Fibroblast of gingiva (primary cell): ENCODE measurements at places on chromosomes 6 and 20.

DNA sequence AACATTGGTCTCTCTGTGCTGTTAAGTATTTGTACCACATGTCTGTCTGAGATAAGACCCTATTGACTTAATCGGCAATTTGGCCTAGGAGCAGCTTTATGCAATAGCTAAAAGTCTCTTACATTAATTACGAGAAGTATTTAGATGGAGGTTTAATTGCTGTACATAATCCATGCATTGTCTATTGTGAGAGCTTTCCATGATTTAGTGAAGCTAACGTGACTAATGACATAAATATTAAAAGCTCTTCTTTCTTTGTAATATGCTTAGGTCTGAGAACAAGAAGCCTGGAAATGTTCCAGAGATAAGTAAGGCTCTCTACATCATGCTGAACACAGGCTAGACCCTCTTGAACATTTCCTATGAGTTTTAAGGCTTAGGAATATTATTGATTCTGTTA lies 32.7 kb upstream of the FAM83B start:
- no peak for DNase-seq

GRCh38 chr20:58523072-58523970 lies 8.1 kb upstream of the APCDD1L start:
- no peak for DNase-seq

GRCh38 chr20:14622796-14623195 lies 285.4 kb upstream of the FLRT3 start:
- DNase-seq = peak; percentile 6

- DNase-seq = no peak
These were observed 40.8 kb downstream of the ANKEF1 start for GRCh38 chr20:10075606-10076005.

- DNase-seq = peak; percentile 29
These were observed 9.6 kb upstream of the SAPCD1 start for GRCh38 chr6:31752739-31753319.

DNA sequence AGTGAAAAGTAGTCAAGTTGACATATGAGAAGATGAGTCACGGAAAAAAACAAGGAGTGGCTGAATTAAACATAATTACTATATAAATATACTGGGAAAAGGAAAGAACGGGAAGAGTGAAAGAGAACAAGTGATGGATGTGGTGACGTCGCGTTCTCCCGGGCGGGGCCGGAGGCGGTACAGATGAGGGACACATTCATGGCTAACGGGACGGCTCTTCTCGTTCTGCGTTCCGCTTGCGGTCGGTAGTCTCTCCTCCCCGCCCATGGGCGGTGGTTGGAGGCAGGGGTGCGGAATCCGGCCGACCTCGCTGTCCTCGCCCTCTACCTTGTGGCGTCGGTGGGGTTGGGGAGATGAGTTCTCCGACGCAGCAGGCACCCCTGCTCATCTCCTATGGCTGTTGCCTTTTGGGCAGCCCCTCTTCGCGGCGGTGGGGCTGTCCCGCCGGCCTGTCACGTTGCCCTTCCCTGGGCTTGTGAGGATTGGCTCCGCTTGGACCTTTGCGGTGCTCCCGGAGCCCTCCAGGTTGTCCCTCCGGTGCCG lies 22.5 kb downstream of the HLA-G start:
- DNase-seq = no peak

- DNase-seq = peak; percentile 59
These were observed 225.0 kb downstream of the ALDH8A1 start for GRCh38 chr6:134724771-134725340.

- no peak for DNase-seq
These were observed 11.7 kb downstream of the PHIP start for GRCh38 chr6:79066330-79066729.

- no peak for DNase-seq
These were observed 575 bp downstream of the WTAP start for GRCh38 chr6:159727717-159728445.

- DNase-seq = peak; percentile 5
These were observed 911.6 kb downstream of the TFAP2A start for GRCh38 chr6:9503111-9503761.

- no peak for DNase-seq
These were observed 10.6 kb downstream of the PNPLA1 start for GRCh38 chr6:36280467-36280866.

- DNase-seq = peak; percentile 49
These were observed 13.8 kb downstream of the RNF144B start for GRCh38 chr6:18400831-18401446.

DNA sequence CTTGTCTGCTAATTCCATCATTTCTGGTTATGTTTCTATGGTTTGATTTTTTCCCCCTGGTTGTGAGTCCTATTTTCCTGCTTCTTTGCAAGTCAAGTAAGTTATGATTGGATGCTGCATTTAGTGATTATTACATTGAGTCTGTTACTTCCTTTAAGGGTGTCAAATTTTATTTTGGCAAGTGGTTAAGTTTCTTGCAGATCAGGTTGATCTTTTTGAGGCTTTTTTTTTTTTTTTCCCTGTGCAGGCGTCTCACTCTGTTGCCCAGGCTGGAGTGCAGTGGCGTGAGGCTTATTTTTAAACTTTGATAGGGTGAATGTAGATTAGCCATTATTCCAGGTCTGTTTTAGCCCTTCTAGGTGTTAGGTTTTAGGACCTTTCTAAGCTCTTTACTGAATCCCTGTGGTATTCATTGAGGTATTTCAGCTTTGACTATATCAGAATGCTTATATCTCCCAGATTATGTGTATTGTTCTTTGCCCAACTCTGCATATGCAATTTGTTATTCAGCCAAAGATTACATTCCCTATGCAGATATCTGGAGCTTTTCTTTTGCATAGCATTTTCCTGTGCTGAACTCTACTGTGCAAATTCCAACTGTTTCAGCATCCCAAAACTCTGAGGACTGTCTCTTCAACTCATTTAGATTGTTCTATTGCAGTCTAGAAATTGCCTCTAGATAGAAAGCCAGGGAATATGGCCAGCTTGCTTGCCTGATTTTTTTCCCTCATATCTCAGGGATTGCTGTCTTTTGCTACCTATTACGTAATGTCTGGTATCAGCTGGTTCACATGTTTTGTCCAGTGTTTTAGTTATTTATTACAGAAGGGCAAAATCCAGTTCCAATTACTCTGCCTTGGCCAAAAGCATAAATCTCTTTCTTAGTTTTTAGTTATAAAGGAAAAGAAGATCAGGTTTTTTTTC lies 113.3 kb downstream of the AFG1L start:
- peak; percentile 48 for DNase-seq

DNA sequence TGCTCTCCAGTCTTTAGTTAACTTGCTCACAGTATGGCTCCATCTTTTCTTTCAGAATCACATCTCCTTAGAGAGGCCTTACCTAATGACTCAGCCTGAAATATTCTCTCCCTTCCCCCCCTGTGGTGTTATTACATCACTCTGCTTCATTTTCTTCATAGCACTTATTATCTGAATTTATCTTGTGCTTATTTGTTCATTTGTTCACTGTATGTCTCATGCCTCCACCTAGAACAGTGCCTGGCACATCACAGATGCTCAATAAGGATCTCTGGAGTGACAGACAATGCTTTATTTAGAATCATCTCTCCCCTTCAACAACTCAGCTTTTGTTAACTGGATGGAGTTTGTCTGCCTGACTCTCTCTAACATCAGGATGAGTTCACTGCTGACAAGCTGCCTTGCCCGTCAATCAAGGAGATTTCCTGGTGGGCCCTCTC lies 96.6 kb upstream of the MAN1A1 start:
- peak; percentile 34 for DNase-seq

DNA sequence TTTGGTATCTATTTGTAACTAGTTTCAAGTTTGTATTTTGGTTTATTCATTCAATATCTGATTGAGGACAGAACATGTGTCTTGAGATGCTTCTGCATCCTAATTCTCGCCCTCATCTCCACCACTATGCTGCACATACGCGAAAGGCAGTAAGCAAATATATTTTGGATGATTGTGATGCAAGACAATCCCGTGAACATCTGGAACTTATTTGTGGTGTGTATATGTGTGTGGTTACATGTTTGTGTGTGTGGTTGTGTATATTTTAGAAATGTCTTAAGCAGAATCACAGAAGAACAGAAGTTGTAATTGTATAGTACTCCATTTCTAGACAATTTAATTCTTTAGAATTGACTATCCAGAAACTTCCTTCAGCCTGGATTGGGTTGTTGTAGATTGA lies 35.1 kb upstream of the RNF144B start:
- peak; percentile 54 for DNase-seq

GRCh38 chr6:37893257-37893656 lies 73.7 kb downstream of the ZFAND3 start:
- no peak for DNase-seq

DNA sequence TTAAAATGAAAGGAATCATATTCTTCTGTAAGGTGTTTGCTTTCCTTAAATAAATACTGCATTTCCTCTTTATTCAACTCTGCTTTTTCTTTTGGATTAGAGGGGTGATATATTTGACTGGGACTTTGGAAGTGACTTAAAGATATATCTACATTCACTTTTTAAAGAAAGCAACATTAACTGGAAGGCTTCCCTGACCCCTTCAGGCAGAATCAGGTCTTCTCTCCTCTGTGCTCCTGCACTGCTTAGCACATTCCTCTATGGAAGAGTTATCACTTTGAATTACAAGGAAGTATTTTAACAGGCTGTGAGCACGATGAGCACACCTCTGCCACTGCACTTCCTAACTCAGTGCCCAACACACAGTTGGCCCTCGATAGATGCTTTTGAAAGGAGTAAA lies 59.2 kb upstream of the POU3F2 start:
- DNase-seq = no peak

DNA sequence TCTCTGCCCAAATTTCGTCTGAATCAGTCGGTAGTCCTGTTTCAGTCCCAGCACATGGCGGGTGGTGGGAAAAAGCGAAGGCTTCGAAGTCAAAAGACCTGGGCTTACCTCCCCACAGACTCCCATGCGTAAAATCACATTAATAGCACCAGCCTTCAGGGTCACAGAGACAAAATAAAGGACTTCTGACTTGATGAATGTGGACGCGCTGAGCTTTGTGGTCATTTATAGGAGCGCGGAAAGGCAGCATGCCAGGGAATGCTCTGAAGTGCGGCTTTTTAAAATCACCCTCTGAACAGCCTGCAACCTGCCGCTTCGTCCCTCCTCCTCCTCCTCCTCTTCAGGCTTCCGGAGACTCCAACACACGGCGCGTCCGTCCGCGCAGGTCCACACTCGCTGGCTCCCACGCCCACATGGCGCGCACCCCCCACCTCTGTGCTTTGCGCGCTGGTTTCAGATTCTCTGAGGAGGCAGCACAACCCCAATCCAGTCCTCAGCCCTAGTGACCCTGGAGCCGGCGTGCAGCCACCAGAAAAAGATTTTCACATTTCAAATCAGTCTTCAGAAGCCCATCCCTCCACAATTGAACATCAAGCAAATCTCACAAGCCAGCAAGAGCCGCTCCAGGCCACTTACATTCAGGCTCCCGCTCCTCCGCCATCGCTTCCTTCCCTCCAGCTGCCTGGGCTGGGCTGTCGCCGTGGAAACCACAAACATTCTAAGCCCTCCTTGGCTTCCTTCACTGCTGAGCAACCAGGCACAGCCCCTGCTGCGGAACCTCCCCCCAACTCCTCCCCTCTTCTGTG lies at the start of gene C6orf118:
C6orf118 (minus strand) TSS at position 680 of the 806 bp plus-strand sequence; CDS start at position 661, 19 bp downstream.
- DNase-seq = no peak

DNA sequence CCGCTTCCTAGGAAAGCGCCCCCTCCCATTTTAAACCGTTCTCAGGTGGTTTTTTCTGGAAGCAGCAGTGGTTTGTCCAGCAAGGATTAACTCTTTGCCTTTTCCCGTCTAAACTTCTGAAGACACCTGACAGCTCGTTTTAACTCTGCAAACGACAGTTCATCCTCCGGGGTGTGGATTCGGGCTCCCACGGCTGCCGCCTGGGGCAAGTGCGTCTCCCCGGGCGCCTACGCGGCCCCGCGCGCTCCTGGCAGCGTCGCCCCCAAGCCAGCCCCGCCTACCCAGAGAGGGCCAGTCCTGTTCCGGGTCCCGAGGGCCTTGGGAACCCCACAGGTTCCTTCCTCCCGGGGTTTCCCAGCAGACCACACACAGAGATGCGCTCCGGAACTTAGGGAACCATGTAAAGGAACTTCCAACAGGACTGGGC lies 54.4 kb downstream of the PRR18 start:
- DNase-seq = no peak

- DNase-seq = peak; percentile 46
These were observed 230.9 kb downstream of the FOXC1 start for GRCh38 chr6:1840491-1841121.

DNA sequence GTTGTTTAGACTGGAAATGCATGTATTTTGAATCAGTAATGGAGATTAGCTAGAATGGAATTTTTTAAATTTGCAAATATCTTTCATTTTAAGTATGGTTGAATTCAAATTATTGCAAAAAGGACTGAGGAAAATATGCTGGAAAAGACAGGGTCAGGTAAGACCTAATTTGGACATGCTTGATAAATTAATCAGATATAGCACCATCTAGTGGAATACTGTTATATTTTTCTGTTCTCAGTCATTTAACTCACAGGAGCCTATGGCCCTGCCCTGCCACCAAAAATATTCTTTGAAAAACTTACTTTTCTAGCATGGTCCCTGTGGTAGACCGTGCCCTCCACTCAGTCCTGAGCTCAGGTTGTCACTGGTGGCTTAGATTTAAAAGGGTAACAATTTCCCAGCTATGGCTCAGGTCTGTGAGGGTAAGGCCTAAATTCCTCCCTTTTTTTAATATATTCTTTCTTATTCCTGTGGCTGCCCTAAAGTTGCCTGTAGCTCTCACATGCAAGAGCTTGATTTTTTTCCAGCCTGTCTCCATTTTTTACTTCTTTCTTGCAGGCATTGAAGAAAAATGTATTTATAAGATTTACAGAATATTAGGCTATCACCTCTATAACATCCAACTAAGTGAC lies 25.3 kb upstream of the KIAA1586 start:
- DNase-seq = peak; percentile 49

GRCh38 chr6:30613251-30614043 lies 3.6 kb downstream of the PPP1R10 start:
- DNase-seq = no peak

DNA sequence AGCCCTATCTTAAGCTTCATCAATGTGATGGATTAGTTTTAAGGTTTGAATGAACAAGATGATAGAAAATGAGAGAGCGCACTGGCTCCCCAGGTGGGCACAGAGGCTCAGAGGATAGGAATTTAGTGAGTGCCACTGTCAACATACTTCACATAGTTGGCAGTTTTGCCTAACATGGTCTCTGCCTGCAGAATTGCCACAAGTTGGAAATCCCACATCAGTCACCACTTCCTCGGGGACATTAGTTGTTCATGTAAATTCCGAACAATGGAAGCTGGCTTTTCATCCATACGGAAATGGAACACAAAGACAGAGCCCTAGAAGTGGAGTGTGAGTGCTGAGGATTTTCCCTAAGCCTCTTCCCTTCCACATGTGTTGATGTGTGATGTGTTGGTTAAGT lies 123.9 kb upstream of the PHACTR1 start:
- no peak for DNase-seq

GRCh38 chr6:34578445-34579262 lies 22.5 kb upstream of the SPDEF start:
- no peak for DNase-seq

GRCh38 chr6:138540468-138540867 lies 41.2 kb upstream of the NHSL1 start:
- DNase-seq = peak; percentile 96

DNA sequence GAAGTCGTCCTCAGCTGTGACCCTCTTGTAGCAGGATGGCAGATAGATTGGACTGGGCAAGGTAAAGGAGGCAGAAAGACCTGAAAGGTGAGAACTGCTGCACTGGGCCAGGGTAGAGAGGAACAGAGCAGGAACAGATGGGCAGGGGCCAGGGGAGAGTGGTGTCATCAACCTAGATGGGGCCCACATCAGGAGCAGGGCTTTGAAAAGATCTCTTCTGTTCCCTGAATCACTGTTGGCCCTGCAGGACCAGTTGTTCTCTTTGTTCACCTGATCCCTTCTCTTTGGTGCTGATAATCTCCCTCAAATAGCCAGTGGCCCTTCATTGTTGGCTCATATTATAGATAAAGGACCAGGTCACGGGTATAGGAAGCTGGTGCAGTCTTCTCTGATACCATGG lies 59.9 kb downstream of the DTD1 start:
- DNase-seq = no peak
